ENCODE measurements at places on chromosomes 16 and 17. TPM values are rescaled to one million over a fixed set of nuclear protein-coding genes. Genes with fewer than 3 reads are reported as not detected.

DNA sequence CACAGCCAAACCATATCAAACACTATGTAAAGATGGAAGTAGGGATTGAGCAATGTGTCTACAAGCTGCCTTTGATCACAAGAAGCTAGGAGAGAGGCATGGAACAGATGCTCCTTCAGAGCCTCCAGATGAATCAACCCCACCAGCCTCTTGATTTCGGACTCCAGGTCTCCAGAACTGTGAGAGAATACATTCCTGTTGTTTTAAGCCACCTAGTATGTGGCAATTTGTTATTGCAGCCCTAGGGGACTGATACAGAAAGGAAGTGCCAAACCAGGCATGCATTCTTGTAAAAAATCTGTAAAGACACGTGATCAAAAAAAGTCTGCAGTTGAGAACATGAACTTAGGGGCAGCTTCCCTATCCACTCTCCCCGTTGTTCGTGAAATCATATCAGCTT, 91.1 kb downstream of the C17orf67 start:
- H3K27ac ChIP-seq, result no peak overlapping the region
- H3K4me3 ChIP-seq, result no peak overlapping the region
- no peaks in the 10 kb centered on the region for H3K4me1 ChIP-seq

DNA sequence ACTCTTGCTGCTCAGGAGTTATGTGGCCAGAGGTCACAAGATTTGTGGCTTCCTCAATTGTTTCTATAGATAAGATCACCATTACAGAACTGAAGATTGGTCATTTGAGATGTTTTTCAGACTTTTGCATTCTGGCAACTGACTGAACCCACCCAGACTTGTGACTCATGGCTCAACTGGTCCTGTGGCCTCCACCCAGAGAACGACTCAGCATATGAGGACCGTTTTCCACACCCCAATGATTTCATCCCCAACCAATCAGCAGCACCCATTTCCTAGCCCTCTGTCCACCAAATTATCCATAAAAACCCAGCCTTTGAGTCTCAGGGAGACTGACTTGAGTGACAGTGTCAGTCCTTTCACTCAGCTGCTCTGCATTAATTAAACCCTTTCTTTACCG, 143.2 kb upstream of the ASIC2 start:
- no peak for DNase-seq
- no peaks in the 10 kb centered on the region for H3K36me3 ChIP-seq
- H3K27me3 ChIP-seq, result no peaks in the 10 kb centered on the region
- no peaks in the 10 kb centered on the region for H3K4me1 ChIP-seq

- H3K27me3 ChIP-seq, result no peaks in the 10 kb centered on the region
- H3K4me1 ChIP-seq, result no peaks in the 10 kb centered on the region
- DNase-seq, result no peak
- no peak overlapping the region for H3K4me3 ChIP-seq
Measured at GRCh38 chr17:59186850-59187249, 23.0 kb upstream of the SMG8 start.

- no peak overlapping the region for H3K4me3 ChIP-seq
- no peak for DNase-seq
- no peaks in the 10 kb centered on the region for H3K27me3 ChIP-seq
- no peaks in the 10 kb centered on the region for H3K4me1 ChIP-seq
- H3K27ac ChIP-seq, result no peak overlapping the region
- H3K36me3 ChIP-seq, result no peaks in the 10 kb centered on the region
Measured at GRCh38 chr16:52384378-52384777, 162.6 kb downstream of the TOX3 start.

- no peak overlapping the region for H3K27ac ChIP-seq
- no peaks in the 10 kb centered on the region for H3K36me3 ChIP-seq
- no peak for DNase-seq
- no peaks in the 10 kb centered on the region for H3K4me1 ChIP-seq
Measured at GRCh38 chr17:11628374-11628773, 30.1 kb downstream of the DNAH9 start.

GRCh38 chr16:62644030-62644812, 608.0 kb upstream of the CDH8 start:
- no peak overlapping the region for H3K4me3 ChIP-seq
- DNase-seq, result no peak
- no peak overlapping the region for H3K27ac ChIP-seq
- H3K27me3 ChIP-seq, result no peaks in the 10 kb centered on the region

- peaks cover 25% of the 10 kb centered on the region for H3K4me1 ChIP-seq
- no peaks in the 10 kb centered on the region for H3K36me3 ChIP-seq
- peak overlapping the region; percentile 77 for H3K4me3 ChIP-seq
- no peak for DNase-seq
Measured at GRCh38 chr17:44069974-44070454, 521 bp upstream of the G6PC3 start.

DNA sequence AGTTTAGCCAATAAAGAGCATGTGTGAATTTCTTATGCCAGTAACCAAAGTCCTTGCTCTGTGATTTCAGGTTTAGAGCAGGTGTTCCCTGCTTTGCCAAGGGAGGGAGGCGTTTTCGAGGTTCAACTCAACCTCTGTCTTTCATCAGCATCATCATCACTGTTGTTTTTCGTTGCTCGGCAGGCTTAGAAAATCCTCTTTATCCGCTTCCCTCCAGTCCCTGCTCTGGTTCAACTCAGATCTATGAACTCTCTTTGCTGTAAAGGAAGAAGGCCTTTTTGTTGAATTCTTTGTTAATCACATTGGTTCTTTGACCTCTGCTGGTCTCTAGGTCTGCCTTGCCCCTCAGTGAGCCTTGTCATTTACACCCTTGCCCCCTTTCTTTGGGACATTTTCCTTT, 243.9 kb upstream of the RBFOX1 start:
- no peak for DNase-seq
- peaks cover 5% of the 10 kb centered on the region for H3K27me3 ChIP-seq
- no peaks in the 10 kb centered on the region for H3K4me1 ChIP-seq
- H3K27ac ChIP-seq, result no peak overlapping the region

- no peaks in the 10 kb centered on the region for H3K27me3 ChIP-seq
- no peaks in the 10 kb centered on the region for H3K4me1 ChIP-seq
- H3K27ac ChIP-seq, result no peak overlapping the region
- DNase-seq, result no peak
- peaks cover 69% of the 10 kb centered on the region for H3K36me3 ChIP-seq
Measured at GRCh38 chr17:38815576-38816193, 9.4 kb downstream of the CWC25 start.

DNA sequence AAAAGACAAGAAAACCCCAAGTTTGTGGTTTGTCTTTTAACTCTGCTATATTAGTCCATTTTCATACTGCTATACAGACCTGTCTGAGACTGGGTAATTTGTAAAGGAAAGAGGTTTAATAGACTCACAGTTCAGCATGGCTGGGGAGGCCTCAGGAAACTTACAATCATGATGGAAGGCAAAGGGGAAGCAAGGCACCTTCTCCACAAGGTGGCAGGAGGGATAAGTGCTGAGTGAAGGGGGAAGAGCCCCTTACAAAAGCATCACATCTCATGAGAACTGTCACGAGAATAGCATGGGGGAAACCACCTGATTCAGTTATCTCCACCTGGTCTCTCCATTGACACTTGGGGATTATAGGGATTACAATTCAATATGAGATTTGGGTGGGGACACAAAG, 13.5 kb upstream of the ADAM11 start:
- no peak overlapping the region for H3K4me3 ChIP-seq
- no peaks in the 10 kb centered on the region for H3K27me3 ChIP-seq
- no peak for DNase-seq
- H3K27ac ChIP-seq, result no peak overlapping the region
- no peaks in the 10 kb centered on the region for H3K36me3 ChIP-seq
- no peaks in the 10 kb centered on the region for H3K4me1 ChIP-seq

DNA sequence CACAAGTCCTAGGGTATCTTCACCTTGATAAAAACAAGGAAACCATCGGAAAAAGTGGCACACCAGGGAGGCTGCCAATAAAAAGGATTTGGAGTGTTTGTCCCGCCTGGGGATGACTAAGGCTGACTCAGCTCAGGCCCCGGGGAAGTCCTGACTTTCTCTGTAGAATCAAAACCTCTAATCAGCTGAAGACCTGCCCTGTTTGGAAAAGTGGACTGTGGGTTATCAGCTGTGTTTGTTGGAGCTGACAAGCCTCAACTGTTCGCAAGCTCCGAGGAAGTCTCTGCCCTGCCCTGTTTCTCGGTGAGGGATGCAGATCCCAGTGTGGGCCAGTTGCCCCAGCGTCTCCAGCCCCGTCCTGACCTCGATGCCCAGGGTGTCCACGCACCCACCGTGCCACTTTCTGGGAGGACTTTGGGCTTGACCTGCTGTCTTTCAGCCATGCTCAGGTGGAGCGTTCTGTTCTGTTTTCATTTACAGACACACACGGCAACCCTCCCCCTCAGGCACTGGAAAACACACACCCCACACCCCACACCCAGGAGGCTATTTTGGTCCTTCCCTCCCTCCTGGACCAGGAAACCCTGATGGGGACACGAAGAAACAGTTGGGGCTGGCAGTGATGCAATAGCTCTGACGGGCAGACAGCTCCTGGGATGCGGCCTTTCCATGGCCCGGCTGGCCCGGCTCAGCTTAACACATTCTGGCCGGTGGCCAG, 27.6 kb upstream of the PITPNA start:
- H3K4me1 ChIP-seq, result peaks cover 27% of the 10 kb centered on the region
- H3K27ac ChIP-seq, result peak overlapping the region; percentile 87
- no peaks in the 10 kb centered on the region for H3K36me3 ChIP-seq
- no peak overlapping the region for H3K4me3 ChIP-seq
- peak; percentile 92 for DNase-seq
- H3K27me3 ChIP-seq, result no peaks in the 10 kb centered on the region

- no peaks in the 10 kb centered on the region for H3K36me3 ChIP-seq
- H3K27ac ChIP-seq, result peak within 1 kb of the TSS; percentile 97
- H3K4me1 ChIP-seq, result peaks cover 30% of the 10 kb centered on the region
- no peaks in the 10 kb centered on the region for H3K27me3 ChIP-seq
- DNase-seq, result peak; percentile 94
- peak within 1 kb of the TSS; percentile 97 for H3K4me3 ChIP-seq
Measured at GRCh38 chr17:35242805-35243560, at the start of gene SLFN5. SLFN5 (plus strand) TSS chr17:35243072; CDS start chr17:35258691, 15,619 bp downstream.

GRCh38 chr16:14175086-14175485, 104.0 kb downstream of the MRTFB start:
- H3K36me3 ChIP-seq, result no peaks in the 10 kb centered on the region
- H3K27me3 ChIP-seq, result no peaks in the 10 kb centered on the region
- no peak overlapping the region for H3K27ac ChIP-seq
- no peak overlapping the region for H3K4me3 ChIP-seq
- H3K4me1 ChIP-seq, result no peaks in the 10 kb centered on the region

- no peaks in the 10 kb centered on the region for H3K36me3 ChIP-seq
- no peak within 1 kb of the TSS for H3K27ac ChIP-seq
- peak; percentile 39 for DNase-seq
- H3K27me3 ChIP-seq, result no peaks in the 10 kb centered on the region
- no peak within 1 kb of the TSS for H3K4me3 ChIP-seq
Measured at GRCh38 chr17:6069539-6070429, at the start of gene WSCD1. WSCD1 (plus strand) TSS chr17:6070379; CDS start chr17:6080659, 10,280 bp downstream.

GRCh38 chr17:44361292-44362260, 2.1 kb downstream of the FAM171A2 start:
- no peak overlapping the region for H3K27ac ChIP-seq
- H3K4me3 ChIP-seq, result no peak overlapping the region
- no peaks in the 10 kb centered on the region for H3K27me3 ChIP-seq
- DNase-seq, result no peak

NBR1 gene
- 108 TPM for total RNA-seq

ESRP2 gene
- 1.4 TPM for total RNA-seq

CTRB1 gene
- total RNA-seq, result not detected

RNU2-1 gene
- not detected for total RNA-seq

CCL14 gene
- 31.8 TPM for total RNA-seq

WDR90 gene
- 34.9 TPM for total RNA-seq

DRG2 gene
- total RNA-seq, result 35.7 TPM
